Memory B cell (primary cell): ENCODE measurements at places on chromosomes 4 and X.

DNA sequence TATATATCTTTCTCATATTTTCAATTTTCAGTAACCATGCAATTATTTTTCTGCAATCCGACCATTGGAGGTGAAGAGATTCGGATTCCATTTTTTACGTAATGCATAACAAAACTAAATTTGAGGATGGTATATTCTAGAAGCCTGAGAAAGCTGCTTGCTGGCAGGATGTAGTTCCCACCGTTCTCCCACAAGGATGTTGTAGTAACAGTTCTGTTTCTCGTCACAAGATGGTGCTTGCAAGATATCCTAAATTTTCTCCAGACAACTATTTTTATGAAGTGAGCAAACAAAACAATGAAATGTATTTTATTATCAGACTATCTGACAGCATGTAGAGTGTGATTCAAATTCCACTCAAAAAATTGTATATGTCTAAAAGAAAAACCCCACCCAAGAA is 10.7 kb downstream of the PWWP3B start:
- H3K4me3 ChIP-seq = no peak overlapping the region
- no peak for DNase-seq
- H3K27ac ChIP-seq = no peak overlapping the region
- H3K27me3 ChIP-seq = no peaks in the 10 kb centered on the region
- H3K36me3 ChIP-seq = no peaks in the 10 kb centered on the region

DNA sequence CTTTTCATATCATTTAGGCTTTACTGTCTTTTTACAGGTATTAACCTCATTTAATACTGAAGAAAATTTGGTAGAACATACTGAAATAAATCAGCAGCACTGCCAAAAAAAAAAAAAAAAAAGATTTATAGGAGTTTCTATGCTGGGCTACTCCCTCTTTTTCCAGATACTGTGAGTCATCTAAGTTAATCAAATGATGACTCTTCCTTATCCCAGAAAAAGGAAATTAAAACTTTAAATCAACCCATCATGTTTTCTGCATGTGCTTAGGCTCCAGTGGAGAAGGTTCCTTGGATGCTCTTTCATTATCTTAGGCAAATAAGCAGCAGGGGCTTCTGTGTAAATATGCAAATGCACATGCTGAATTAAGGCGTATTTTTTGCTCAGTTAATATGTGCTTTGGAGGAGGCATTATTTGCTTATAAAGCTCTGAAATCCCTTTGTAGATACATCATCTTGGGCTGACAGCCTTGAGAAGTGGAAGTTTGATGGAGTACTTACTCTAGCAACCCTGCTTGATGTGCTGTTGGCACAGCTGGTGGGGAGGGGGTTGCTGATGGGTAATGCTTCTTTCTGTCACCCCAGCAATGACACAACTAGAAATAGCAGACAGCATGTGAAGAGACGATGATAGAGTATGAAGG is 136.1 kb downstream of the C4orf33 start:
- H3K4me3 ChIP-seq = no peak overlapping the region
- peaks cover 7% of the 10 kb centered on the region for H3K27me3 ChIP-seq
- peaks cover 2% of the 10 kb centered on the region for H3K4me1 ChIP-seq
- H3K27ac ChIP-seq = no peak overlapping the region

- H3K4me3 ChIP-seq = peak overlapping the region; percentile 49
- DNase-seq = no peak
- no peaks in the 10 kb centered on the region for H3K27me3 ChIP-seq
- peak overlapping the region; percentile 58 for H3K27ac ChIP-seq
- no peaks in the 10 kb centered on the region for H3K36me3 ChIP-seq
- peaks cover 23% of the 10 kb centered on the region for H3K4me1 ChIP-seq
These were observed 21.7 kb upstream of the MTM1 start for GRCh38 chrX:150546711-150547153.

DNA sequence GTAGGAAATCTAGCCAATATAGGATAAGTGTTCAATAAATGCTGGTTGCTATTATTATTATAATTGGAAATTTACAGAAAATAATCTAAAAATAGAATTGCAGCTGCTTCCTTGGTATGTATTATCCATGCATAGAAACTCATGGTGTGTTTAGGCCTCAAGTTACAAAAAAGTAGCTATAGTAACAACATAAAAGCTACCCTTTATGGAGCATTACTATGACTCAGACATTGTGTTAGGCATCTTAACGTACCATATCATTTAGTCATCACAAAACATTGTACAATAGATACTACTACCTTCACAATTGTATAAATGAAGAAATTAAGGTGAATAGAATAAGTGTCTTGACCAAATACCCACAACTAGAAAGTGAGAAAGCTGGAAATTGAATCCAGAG is 126.9 kb upstream of the NRK start:
- DNase-seq = no peak
- no peak overlapping the region for H3K4me3 ChIP-seq
- no peaks in the 10 kb centered on the region for H3K36me3 ChIP-seq
- no peaks in the 10 kb centered on the region for H3K4me1 ChIP-seq
- H3K27ac ChIP-seq = no peak overlapping the region

GRCh38 chr4:177810220-177810619 is 368.0 kb upstream of the AGA start:
- DNase-seq = no peak
- no peak overlapping the region for H3K4me3 ChIP-seq
- no peaks in the 10 kb centered on the region for H3K36me3 ChIP-seq

GRCh38 chr4:13912966-13913365 is 285.4 kb upstream of the BOD1L1 start:
- no peak overlapping the region for H3K27ac ChIP-seq
- no peaks in the 10 kb centered on the region for H3K4me1 ChIP-seq
- H3K27me3 ChIP-seq = no peaks in the 10 kb centered on the region
- no peaks in the 10 kb centered on the region for H3K36me3 ChIP-seq
- H3K4me3 ChIP-seq = no peak overlapping the region

DNA sequence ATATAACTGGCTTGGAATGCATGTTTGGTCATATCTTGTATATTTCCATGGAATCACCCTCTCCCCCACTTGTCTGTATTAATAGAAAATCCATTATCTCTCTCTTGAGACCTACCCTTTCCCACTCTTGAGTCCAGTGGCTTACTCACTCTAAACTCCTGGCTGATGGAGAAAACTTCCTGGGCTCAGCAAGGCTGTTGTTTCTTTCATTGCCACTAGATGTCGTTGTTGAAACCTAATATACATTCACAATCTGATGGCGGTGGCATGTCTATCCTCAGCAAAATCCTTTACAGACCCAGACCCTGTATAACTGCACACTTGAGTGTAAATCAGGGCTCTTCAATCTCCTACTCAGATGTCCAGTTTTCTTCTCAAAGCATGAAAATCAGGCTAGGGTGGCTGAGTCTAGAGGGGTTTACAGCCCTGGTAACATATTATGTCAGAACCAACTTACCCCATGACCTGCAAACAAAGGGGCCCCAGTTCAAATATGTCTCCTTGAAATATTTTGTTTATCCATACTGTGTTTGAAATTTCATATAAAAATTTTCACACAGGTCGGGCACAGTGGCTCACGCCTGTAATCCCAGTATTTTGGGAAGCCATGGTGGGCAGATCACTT is 70.0 kb upstream of the FAM241A start:
- H3K4me1 ChIP-seq = no peaks in the 10 kb centered on the region
- H3K27me3 ChIP-seq = peaks cover 7% of the 10 kb centered on the region
- no peak for DNase-seq

DNA sequence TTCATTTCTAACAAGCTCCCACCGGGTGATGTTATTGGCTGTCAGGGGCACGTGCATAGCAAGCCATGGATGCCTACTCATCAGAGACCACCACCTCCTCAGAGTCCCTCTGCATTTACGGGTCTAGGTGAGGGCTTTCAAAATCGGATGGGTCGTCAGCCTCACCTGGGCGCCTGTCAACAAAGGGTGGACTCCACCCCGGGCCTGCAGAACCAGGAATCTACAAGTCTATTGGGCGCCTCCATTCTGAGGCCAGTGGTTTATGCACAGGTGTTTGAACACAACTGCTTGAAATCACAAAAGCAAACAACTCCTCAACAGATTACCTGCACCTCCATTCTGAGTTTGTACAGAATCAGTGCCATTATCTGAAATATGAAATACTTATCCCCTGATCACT is 318.9 kb downstream of the PTTG2 start:
- H3K27me3 ChIP-seq = no peaks in the 10 kb centered on the region
- H3K4me3 ChIP-seq = no peak overlapping the region

GRCh38 chr4:38860788-38861424 is 4.3 kb upstream of the TLR6 start:
- DNase-seq = peak; percentile 41
- no peak overlapping the region for H3K4me3 ChIP-seq
- H3K4me1 ChIP-seq = peaks cover 34% of the 10 kb centered on the region
- H3K27ac ChIP-seq = peak overlapping the region; percentile 32
